ENCODE measurements at places on chromosomes 1 and 21.

- no peak for DNase-seq
Measured at GRCh38 chr1:207799989-207800648, 48.3 kb downstream of the CD46 start.

GRCh38 chr1:154775621-154776605, 94.2 kb downstream of the KCNN3 start:
- no peak for DNase-seq

GRCh38 chr1:240426051-240426450, 185.9 kb downstream of the GREM2 start:
- DNase-seq, result no peak

GRCh38 chr1:54121482-54122134, 31.2 kb downstream of the CDCP2 start:
- peak; percentile 77 for DNase-seq

Data from liver (tissue), 10 donors.